ENCODE measurements at places on chromosomes 6 and 20. TPM values are rescaled to one million over a fixed set of nuclear protein-coding genes. Genes with fewer than 3 reads are reported as not detected.
A peak's percentile ranks its signal among the peaks of the same experiment; 100 is the strongest.

DNA sequence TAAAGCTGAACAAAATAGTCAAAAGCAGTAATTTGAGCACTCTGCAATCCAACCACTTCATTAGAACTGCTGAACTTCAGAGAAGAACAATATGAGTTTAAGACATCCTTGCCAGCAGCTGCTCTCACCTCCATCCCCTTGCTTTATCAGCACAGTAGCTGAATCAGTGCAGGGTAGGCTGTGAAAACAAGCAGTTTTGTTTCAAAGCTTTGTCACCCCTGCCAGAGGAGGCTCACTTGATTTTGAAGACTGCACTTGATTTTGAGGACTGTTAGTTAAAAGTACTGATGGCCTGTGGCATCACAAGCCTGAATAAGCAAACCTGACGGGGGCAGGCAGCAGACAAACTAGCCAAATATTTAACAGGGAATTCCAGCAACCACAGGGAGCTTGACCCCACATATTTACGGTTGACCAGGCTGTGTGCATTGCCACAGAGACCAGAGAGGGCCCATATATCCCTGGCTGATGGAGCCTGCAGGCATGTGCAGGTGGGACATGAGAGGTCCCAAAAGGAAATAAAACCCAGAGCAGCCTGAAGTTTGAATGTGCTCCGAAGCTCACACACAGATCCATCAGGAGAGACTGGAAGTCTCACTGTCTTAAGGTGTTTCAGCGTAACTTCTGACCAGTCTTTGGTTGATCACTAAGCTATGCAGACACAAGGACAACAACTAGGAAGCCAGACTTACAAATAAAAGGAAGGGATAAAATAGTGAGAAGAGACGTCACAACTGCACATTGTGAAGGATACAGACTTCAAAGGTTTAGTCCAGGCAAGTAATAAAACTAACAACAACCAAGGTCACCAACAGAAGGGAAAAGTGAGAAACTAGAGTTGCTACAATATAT is 97.4 kb downstream of the PDSS2 start:
- no peak for DNase-seq

- DNase-seq = no peak
These were observed 33.9 kb downstream of the SLC17A4 start for GRCh38 chr6:25788305-25788922.

GRCh38 chr6:54717849-54718455 is 128.6 kb upstream of the FAM83B start:
- DNase-seq = peak; percentile 18

- no peak for DNase-seq
These were observed 34.7 kb upstream of the TGM3 start for GRCh38 chr20:2261046-2261485.

- no peak for DNase-seq
These were observed 143.1 kb downstream of the DTNBP1 start for GRCh38 chr6:15519681-15520080.

GRCh38 chr6:1382883-1383728 is 6.3 kb upstream of the FOXF2 start:
- no peak for DNase-seq

- DNase-seq = no peak
These were observed 25.2 kb downstream of the UCKL1 start for GRCh38 chr20:63930971-63931553.

- DNase-seq = no peak
These were observed 46.7 kb downstream of the RALY start for GRCh38 chr20:34040300-34040995.

The BRD2 gene
- 113 TPM for total RNA-seq

GRCh38 chr6:137426007-137426689 is 68.0 kb downstream of the OLIG3 start:
- DNase-seq = no peak

- no peak for DNase-seq
These were observed 76.8 kb downstream of the UNC5CL start for GRCh38 chr6:40962241-40962640.

The ENPP1 gene
- total RNA-seq = 5.7 TPM

DNA sequence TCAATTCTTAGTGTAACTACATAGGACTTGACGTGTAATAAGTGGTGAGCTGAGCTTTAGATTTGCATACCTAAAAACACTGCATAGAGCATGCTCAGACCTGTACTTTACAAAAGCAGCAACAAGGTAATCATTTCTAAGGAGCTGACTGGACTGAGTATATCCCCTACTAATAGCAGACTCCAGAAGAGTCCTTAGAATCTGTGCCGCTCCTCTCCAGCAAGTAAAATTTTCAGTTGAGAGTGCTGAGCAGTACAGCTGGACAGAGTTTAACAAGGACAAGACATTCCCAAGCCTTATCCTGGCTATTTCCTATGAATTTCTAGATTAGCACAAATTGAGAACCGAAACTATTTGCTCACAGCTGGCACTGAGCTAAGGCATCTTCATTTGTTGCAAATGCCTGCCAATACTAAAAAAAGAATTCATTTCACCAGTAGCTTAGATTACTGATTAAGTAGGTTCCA is 26.1 kb upstream of the KLHL31 start:
- DNase-seq = no peak

The SPDEF gene
- 0.14 TPM for total RNA-seq

DNA sequence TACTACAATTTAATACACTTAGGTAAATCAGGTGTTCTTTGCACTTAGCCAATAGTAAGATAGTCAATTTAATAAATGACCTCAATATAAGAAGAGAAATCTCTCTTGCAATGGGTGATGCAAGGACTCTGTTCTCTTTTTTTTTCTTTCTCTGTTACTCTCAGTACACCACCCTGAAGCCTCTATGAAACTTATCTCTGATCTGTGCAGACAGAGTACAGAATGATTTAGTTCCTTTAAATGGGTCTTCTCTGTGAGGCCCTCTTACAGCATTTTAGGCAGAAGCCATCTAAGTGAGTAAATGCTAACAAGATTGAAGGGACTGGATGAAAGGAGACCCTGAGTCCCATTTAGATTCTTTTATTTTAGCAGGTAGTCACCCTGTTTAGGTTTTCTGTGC is 312.8 kb downstream of the RFPL4B start:
- DNase-seq = no peak

DNA sequence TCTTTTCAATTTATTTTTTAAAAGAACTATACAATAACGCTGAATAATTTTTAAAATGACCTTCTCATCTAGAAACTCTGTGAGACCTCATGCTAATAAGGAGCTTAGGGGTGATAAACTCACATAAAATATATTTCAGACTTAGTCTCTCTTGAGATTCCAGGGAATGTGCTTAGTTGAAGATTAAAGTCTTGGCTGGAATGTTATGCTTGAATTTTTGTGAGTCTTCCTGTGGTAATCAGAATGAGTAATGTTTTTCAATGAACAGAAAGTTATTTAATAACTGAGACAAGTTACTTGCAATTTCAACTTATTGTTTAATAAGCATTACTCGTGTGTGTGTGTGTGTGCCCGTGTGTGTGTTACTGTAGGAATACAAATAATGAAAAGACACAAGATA is 379.9 kb upstream of the EPHA7 start:
- DNase-seq = no peak

DNA sequence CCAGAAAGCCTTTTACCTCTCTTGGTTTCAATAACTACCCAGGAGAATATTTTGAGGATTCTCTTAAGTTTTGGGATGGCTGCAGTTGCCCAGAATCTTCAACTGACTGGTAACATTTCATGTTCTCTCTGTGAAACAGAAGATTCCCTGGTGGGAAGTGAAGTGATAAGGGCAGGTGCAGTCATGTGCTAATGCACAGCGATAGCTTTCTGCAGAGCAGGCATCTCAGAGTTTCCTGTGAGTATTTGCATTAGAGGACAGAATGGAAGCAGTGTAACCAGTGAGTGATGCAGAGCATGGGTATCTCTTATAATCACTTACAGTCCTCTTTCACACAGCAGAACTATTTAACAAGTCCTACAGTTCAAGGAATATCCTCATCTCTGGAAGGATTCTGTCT is 76.1 kb downstream of the HCRTR2 start:
- DNase-seq = no peak

DNA sequence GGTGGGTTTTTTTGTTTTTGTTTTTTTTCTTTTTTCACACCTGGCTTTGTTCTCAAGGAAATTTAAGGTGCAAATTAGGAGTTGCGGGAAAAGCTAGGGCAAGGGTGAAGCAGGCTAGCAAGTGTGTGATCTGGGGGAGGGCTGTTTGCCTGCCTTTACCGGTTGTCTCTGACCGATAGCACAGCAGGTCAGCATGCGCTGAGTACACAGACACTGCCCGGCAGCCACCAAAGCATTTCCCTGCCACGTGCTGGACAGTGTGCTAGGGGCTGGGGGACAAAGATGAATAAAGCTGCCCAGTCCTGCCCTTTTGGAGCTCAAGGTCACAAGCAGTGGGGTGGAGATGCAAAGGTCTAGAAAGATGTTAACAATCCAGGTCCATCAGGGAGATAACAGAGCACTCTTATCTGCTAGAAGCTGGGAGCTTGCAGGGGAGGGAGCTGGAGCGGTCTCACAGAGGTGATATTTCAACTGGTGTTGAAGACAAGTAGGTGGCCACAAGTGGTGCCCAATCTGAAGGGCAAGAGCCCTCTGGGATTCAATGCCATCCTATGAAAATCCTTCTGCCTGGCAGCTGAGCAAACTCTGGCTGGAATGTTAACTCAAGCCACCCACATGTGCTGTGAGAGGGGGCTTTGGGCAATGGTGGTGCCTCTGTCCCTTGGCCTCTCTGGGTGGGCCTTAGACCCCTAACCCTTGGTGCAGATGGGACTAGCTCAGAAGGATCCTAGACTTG is 24.5 kb downstream of the TTBK1 start:
- DNase-seq = no peak

DNA sequence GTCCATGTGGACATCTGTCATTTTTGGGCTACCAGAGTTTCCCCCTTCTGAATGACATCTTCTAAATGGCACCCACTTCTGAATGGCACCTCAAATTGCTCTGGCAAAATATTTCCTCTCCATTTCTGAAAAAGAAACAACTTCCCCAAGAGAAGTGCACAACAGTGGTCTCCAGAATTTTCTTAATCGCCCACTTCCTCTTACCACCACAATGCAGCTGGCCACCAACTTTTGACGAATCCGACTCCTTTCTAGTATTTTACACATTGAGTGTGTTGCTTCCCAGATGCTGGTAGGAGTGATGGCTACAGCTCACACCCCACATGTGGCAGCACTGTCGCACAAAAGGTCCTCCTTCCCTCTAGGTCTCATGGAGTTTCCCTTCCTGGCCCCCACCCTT is 216.1 kb downstream of the FOXA2 start:
- DNase-seq = no peak
